ENCODE measurements at places on chromosomes 5 and 9.

DNA sequence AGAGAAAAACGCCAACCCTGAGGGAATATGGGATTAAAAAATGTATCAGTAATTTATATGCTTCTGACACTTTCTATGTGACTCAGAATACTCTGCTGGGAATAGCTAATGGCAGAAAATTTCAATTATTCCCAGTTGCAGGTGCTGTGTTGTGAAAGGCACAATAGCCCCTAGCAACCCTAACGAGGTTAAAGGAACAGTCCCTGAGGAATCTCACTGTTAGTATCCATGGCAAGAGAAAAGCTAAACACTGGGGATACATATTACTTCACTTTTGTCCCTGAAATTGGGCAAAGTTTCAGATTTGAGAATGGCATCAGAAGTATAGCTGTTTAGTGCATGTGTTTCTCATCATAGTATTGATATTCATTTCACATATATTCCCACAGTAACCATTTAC, 555.0 kb downstream of the RAB3C start:
- DNase-seq = no peak

- no peak for DNase-seq
Observed at GRCh38 chr5:159902444-159903121, 13.7 kb upstream of the ADRA1B start.

DNA sequence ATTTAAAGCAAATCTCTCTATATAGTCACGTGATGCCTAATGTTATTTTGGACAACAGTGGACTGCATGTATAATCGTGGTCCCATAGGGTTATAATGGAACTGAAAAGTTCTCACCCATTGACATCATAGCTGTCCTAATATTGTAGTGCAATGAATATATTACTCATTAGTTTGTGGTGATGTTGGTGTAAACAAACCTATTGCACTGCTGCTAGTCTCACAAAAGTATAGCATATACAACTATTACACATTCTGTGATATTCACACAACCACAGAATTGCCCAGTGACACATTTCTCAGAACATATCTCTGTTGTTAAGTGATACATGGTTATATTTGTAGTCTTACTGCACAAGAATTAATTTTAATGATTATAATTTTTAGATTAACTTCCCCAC, 37.7 kb downstream of the IPO11 start:
- no peak for DNase-seq

DNA sequence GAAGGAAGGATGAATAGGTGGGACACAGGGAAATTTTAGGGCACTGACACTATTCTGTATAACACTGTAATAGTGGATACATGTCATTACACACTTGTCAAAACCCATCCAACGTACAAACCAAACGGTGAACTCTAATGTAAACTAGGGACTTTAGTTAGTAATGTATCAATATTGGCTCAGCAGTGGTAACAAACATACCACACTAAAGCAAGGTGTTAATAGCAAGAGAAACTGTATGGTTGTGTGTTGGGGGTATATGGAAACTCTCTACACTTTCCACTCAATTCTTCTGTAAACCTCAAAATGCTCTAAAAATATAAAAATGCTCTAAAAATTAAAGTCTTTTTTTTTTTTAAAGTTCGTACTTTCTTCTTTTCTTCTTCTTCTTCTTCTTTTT, 293.1 kb upstream of the PANK3 start:
- DNase-seq = no peak

DNA sequence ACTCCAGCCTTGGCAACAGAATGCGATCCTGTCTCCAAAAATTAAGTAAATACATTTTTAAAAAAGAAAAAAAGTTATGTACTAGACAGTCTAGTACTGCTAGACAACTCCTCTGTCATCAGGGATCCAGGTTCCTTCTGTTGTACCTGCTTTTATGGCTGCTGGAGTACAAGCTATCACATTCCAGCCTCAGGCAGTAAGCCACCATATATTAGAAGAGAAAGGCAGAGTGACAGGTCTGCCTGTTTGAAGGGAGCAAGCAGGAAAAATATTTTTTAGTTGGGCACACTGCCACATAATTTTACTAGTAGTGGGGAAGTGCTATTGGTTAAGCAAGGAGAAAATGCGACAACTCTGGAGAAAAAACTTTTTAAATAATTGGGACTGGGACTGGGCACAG, 10.9 kb downstream of the RPS6 start:
- no peak for DNase-seq

DNA sequence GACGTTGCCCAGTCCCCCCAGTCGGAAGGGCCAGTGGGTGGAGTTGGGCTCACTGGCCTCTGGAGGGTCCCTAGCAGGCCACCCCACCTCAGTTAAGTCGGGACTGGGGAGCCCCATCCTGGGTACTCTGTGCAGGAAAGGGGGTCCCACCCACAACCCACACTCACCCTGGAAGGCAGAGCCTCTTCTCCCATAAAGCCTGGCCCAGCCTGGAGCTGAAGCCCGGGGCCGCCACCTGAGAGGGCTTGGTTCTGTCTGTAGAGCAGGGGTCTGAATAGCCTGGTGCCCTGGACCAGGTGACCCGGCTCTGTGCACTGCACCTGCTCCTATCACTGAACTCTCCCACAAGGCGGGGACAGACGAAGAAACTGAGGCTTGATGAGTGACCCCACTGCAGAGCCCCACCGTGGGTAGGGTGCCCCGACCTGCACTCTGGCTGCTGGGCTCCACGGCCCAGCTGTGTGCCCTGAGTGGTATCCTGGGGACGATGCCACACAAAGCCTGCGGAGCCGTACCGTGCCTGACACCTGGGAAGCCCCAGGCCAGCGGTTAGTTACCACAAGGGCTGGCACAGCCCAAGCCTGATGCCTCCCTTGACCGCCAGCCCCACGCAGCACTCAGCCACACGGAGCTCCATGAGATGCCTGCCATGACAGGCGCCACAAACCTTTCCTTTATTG, 7.3 kb downstream of the PTGES2 start:
- DNase-seq = no peak

DNA sequence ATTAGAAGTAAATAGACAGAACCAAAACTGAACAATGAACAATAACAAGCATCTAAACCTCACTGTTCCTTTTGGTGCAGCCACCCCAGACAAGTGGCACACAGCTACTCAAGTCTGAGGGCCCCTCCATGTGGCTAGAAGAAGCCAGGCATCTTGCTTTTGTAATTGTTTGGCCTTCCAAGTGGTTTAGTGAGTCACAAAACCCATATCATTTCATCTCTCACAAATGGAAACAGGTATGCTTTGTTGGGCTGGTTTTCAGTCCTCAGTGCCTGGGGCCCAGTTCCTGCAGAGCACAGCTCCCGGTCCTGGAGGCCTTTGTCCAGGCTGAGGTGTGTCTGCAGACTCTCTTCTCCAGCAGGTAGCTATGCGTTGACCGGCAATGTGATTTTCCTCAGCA, 16.7 kb downstream of the PRLR start:
- no peak for DNase-seq

GRCh38 chr5:126535856-126536545, 59.0 kb downstream of the ALDH7A1 start:
- DNase-seq = no peak

DNA sequence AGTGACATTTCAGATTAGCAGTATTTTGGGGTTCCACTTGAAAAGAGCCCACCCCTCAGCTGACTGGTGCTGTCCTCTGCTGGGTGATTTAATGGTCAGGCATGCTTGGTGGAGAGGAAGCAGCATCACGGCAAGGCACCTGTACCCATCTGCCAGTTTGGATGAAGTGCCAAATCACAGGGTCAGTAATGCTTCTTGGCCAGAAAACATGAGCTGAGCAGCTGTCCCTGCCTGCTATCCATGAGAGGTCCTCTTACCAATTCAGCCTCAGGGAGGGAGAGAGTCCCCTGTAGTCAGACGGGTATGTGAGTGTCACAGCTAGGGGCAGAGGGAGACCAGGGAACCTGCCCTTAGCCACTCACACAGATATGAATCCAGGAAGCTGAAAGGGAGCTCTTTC, 137.9 kb downstream of the SEC61B start:
- no peak for DNase-seq

DNA sequence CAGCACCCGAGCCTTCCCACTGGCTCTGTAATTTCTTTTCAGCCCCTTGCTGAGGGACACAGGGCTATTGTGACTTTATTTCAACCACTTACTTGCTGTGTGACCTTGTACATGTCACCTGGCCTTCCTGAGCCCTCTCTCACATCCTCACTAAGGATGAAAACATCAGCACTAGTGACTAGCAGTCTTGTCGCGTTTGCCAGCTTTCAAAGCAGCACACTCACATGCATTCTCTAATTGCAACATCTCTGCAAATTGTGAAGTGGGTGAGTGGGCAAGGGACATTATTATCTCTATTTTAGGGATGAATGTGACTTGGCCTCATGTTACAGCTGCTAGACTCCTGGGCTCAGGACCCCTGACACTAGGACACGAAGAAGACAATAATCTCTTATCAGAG, 144.5 kb downstream of the SEC61B start:
- no peak for DNase-seq

DNA sequence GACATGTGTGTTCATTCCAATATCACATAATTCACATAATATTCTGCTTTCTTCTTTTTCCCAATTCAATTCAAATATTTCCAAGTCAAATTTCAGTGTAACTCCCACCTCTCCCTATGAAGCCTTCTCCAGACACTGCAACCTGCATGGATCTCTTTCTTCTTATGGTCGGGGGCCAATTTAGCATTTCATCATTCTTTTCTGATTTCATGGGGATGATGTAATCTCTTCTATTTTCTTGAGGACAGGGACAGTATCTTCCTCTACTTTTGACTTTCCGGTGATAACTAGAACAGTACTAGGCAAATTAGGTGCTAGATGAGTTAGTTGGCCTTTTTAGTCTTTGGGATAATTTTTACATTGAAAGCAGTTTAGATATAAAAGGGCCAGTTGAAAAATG, 92.7 kb downstream of the CARTPT start:
- DNase-seq = no peak

GRCh38 chr5:32909207-32909606, 198.1 kb downstream of the NPR3 start:
- DNase-seq = no peak

- no peak for DNase-seq
Observed at GRCh38 chr5:91144491-91145332, 238.4 kb downstream of the ARRDC3 start.

GRCh38 chr9:132645711-132646110, 24.1 kb downstream of the DDX31 start:
- DNase-seq = no peak

- no peak for DNase-seq
Observed at GRCh38 chr5:99133921-99134320, 205.1 kb upstream of the CHD1 start.

DNA sequence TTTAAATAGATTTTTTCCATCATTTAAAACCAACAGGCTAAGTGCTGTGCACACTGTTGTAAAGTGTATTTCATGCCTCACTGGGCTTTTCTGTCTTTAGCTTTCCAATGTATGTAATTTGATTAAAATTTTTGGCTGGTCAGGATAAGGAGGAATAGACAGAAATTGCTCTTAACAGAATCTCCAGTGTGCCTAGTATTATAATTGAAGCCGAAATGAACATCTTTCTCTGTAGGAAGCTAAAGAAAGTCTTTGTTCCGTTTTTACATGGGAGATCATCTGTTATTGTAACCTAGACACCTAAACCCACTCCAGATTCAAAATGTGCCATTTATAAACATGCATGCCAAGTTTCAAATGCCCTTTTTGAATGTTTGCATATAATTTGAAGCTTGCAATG, 54.5 kb upstream of the SMIM15 start:
- DNase-seq = no peak

- no peak for DNase-seq
Observed at GRCh38 chr9:114274217-114274616, 48.7 kb upstream of the ORM1 start.

DNA sequence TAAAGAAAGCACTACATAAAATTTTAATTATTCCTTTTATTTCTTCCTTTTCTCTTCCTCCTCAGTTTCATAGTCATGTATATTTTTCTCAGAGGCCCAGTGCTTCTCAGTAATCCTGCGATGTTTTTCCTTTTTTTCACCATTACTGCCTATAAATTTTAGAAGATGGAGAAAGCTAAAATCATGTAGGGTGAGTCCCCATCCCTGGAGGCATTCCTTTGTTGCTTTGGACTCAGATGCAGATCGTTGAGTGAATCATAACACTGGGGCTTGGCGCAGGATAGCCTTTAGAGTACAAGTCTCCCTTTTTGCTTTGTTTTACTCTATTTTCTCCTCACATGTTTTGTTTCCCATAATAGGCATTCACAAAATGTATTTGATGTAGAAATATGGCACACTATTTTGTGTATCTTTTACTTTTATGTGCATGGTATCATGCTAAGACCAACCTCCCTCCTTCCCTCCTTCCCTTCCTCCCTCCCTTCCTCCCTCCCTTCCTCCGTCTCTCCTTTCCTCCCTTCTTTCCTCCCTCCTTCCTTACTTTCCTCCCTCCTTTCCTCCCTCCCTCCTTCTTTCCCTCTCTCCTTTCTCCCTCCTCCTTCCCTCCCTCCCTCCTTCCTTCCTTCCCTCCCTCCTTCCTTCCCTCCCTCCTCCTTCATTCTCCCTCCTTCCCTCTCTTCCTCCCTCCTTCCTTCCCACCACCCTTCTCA, 72.4 kb downstream of the NUDT12 start:
- DNase-seq = no peak

DNA sequence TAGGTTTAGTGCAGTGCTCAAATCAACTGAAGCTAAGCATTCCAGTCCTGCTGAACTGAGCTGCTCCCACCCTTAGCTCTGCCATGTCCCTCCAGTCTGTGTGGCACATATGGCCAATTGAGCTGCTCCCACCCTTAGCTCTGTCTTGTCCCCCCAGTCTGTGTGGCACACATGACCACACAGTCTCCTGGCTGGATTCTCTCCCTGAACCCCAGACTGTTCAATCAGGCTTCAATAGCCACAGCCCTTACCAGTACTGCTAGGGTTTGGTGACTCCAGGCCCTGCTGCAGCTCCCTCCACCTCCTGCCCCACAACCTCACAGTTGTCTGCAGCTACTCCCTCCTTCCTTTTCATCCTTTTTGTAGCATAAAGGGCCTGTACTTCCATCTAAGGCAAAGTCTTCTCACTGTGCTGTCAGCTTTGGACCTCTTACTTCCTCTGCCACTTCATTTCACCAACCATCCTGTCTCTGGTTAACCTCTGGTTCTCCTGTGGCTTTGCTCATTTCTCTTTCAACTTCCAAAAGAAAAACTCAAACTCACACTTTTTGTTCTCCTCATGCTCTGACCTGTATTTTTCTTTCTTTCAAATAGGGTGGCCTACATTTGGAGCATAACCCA, 50.8 kb downstream of the ADAMTS12 start:
- no peak for DNase-seq

DNA sequence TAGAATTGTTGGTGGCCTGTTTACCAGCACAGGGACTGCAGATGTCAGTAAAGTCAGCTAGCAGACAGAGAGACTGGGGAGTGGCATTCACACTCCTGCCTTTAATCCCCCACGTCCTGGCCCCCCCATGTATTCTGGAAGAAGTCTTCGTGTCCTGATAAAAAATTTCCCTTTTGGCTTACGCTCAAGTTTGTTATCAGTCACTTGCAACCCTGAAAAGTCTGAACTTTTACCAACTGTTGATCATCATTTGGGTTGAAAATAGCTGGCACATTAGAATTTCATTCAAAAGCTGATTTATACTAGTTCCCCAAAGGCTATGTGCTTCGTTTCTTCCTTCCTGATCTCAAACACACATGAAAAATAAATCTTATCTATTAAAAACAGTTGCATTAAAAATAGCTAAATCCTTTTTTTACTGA, 5.8 kb upstream of the CRHBP start:
- DNase-seq = no peak

GRCh38 chr9:10144355-10144754, 468.4 kb downstream of the PTPRD start:
- DNase-seq = no peak

GRCh38 chr5:145984072-145984471, 47.7 kb downstream of the SH3RF2 start:
- DNase-seq = no peak
